ENCODE measurements at places on chromosomes 7 and 10.

DNA sequence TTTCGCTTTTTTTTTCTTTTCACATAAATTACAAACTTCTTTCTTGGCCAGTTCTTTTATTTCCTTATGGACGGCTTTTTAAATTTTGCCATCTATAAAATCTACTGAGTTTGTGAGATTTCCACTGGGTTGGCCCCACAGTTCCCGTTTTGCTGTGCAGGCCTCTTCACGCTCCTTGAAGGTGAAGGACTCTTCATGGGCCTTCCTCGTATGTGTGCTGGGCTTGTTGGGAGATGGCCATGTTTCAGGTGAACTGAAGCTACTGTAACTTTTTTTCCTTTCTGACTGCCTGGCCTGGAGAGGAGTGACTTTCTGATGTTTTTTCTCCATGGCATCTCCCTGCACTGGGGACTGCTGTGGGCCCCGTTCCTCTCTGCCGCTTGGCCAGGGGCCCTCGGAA is 262.4 kb downstream of the COBL start:
- DNase-seq = no peak

DNA sequence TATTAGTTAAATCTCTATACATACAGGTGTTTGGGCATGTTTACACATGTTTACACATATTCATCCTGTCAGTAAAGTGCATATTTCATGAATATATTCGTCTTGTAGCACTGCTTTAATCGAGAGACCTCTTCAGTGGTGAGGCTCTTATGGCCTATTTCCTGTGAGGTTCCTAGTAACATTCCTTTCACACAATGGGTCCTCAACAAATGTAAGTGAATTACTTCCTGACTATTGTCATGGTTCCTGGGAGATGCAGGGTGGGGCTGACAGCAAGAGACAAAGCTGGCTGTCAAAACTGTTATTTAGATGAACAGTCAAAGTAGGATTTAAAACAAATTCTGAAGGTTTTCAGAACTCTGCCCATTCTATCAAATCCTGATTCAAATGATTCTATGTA is 12.4 kb upstream of the SEMA3A start:
- no peak for DNase-seq

- DNase-seq = no peak
Observed at GRCh38 chr7:50661345-50662040, 96.3 kb upstream of the DDC start.

DNA sequence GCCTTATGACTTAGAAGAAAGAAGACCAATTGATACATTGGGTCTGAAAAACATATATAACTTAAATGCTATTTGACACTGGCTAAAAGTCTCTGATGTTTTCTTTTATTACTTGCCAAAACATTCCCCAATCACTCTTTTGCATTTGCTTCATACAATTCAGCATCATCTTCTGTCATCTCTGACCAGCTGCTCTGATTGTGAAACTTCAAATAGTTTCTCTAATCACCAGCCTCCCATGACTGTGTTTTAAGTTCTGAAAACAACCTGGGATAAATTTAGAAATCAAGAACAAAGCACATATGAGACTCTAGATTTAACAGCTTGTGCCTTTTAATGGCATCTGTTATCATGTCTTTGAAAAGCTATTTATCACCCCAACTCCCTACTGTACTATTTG is 208.4 kb upstream of the KCND2 start:
- DNase-seq = no peak

DNA sequence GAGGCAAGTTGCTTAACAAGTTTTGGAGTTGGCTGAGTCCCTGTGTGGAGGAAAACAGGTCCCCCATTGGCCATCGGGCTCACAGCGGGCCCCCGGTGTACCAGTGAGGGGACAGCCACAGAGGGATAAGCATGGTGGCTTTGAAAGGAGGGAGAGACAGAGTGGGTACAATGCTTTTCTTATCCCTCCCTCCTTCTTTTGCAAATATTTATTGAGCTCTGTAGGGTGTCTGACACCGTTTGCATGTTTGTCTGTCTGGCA is 2.8 kb downstream of the HTRA1 start:
- no peak for DNase-seq

DNA sequence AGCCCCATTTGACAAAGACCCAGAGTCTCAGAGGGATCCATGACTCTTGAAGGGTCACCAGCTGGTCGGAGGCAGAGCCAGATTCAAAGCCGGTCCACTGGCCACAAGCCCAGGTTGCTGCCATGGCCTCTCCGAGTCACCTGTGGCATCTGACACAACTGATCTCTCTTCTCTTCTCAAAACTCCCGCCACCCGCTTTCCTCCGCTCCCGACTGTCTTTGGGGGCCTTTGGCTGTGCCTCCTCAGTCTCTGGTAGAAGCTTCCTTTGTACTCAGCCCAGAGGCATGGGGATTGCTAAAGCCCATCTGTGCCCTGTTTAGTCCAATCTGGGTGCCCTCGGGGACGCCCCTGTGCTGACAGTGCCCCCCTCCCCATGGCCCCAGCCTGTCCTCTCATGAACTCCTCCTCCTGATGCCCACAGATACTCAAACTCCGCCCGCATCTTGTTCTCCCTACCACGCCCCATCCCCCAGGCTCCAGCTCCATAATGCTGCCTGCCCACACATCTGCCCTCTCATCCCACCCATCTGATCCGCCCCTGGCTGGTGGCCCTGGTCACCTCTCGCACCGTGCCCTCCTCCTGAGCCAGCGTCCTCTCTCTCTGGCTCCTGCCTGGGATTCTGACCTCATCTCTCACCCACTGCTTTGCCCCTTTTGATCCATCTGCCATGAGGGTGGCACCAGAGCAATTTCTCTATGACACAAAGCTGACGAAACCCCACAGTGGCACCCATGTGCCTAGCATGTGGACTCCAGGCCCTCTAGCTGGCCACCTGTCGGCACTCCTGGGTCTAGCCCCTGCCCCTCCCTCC is 150.6 kb downstream of the SLIT1 start:
- DNase-seq = no peak

- DNase-seq = no peak
Observed at GRCh38 chr7:112161253-112162141, 44.7 kb downstream of the DOCK4 start.

DNA sequence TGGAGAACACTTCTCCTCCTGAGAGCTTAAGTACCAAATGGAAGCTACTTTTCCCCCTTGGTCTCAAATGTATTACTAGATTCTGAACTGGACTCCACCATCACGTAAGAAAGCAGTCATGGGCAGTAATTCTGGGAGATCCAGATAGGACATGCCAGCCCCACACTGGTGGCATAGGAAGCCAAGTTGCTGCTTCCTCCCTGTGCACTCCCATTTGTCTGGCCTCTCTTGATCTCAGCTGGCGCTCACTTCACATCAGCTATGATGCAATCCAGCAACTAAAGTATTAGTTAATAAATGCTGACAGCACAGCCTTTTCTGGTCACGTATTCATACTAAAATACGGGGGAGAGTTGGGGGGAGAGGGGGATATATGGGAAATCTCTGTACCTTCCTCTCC is 3.4 kb upstream of the IL6 start:
- no peak for DNase-seq

All from amniotic stem cell (primary cell).